ENCODE measurements at places on chromosomes 7 and 10.

- no peak for DNase-seq
These were observed 55.3 kb downstream of the ABCB4 start for GRCh38 chr7:87420173-87420572.

DNA sequence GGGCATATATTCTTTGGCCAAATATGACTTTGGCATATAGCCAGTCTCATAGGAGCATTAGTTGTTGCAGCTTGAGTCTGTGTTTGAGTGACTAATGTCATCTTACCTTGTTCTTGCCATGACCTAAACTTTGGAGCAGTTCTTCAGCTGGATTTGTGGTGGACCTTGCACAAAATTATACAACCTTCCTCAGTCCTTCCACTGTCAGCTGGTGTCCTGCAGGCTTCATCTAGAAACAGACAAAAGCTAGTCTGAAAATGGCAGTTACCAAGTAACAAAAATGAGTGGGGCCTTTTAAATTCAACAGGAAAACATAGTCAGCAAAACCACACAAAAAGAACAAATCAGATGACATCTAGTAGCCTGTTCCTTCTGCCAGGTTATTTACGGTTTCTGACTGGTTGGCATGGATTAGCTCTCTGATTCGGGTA lies 59.5 kb upstream of the HECTD2 start:
- DNase-seq, result no peak

DNA sequence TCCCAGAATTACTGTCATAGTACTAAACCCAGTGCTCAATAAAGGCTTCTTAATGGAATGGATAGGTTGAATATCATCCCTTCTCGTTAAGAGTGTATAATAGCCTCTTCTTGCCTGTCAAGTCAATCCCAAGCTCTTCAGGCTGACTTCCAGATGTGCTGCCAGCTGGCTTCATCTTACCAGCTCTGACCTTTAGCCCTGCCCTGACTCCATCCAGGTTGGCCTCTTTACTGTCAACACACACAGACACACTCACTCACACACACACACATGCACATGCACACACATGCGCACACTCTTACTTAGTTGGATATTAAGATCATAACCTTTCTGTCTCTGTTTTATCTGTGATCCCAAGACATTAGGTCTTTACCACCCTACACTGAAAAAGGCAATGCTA lies 49.1 kb downstream of the ASB4 start:
- DNase-seq, result no peak

DNA sequence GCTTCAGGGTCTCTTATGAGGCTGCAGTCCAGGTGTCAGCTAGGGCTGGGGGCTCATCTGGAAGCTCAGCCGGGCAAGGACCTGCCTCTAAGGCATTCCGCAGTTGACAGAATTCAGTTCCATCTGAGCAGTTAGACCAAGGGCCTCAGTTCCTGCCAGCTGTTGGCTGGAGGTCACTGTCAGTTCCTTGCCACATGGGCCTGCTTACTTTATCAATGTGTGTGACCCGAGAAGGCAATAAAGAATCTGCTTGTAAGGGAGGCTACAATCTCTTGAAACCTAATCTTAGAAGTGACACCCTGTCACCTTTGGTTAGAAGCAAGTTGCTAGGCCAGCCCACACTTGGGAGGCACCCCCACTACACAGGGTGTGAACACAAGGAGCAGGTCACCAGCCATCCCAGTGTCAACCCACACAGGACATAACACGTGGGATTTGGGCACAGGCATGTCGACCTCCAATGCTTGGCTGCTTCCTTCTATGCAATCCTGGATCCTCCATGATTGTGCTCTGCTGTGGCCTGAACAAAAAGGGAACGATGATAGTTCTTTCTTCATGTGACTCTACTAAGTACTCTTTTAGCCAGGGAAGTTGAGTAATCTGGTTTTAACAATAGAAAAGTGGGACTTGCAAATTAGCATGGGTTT lies 41.8 kb downstream of the MTURN start:
- no peak for DNase-seq

DNA sequence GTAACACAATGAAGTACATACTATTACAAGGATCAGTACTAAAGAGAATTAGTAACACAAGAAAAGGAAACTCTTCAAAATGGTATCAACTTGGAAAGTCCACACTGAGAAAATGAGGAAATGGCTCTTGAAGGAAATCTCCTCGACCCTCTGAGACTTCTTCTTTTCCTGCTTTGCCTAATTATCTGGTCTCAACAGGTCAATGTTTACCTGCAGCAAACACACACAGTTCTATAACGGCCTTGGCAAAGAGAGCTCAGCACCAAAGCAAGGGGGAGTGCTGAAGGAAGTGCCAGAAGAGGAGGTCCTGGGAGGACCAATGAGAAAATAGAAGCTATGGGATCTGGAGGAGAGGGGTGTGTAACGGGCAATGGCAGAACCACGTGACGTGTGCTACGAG lies 21.9 kb downstream of the CHCHD3 start:
- no peak for DNase-seq

Data from stimulated activated CD4-positive, alpha-beta T cell treated with anti-CD3 and anti-CD28 coated beads, Interleukin-2, amount 100 ng/mL, for 24 hours (primary cell).